Uterus (tissue), 4 donors: ENCODE measurements at places on chromosomes 13 and 19. TPM values are rescaled to one million over a fixed set of nuclear protein-coding genes. Genes with fewer than 3 reads are reported as not detected.

DNA sequence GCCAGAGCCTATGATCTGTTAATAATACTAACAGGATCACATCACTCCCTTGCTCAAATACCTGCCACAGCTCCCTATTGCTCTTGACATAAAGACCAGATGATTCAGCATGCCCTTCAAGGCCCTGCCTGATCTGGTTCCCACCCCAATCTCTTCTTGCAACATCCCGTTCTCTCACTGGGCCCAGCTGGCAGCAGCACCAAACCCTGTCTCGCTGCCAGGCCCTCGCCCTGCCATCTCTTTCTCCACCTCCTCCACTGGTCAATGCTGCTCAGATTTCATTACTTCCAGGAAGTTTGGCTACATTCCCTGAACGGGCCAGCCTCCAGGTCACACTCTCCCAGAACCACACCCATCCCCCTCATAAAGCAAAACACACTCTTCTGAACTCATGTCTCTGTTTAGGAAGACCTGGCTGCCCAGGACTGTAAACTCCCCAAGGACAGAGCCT lies 8.6 kb upstream of the BCAT2 start:
- DNase-seq = peak; percentile 88

DNA sequence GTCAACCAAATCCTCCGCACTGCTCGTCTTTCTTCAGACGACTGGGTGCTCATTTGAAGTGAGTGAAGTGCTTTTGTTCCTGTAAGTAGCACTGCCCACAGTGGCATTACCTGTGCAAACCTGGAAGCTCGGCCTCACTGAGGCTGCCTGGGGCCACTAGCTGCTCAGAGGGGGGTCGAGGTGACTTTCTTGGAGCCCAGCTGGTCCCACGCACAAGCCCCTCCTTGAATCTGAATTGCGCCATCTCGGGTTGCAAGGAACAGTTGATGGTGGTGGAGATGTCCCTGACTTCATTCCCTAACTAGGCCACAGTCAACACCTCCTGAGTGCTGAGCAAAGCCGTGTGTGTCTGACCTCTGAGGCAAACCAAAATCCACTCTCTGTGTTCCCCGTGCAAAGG lies 79.3 kb upstream of the GPR183 start:
- DNase-seq = no peak

- no peak for DNase-seq
These were observed 1.6 kb downstream of the SLC46A3 start for GRCh38 chr13:28717170-28717569.

Gene NLRP4
- total RNA-seq = not detected

DNA sequence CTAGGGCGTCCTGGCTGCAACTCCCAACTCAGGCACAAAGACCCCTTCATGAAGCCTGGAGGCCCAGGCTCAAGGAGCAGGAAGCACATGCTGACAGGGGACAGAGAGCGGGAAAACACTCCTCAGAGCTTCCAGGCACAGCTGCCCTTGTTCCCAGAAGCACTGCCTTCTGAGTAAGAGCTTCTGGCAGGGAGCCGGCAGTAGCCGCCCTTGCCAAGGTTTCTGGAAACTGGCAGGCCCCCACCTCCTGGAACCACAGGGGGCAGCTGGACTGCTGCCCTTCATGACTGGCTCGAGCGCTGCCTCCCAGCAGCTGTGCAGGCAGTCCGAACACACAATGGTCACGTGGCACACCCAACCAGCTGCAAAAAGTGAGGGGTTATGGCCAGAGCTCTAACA lies 33.6 kb upstream of the EPHX3 start:
- peak; percentile 95 for DNase-seq

- no peak for DNase-seq
These were observed 1289.4 kb downstream of the PCDH9 start for GRCh38 chr13:65940720-65941119.

Gene SH2D3A
- total RNA-seq = not detected

- DNase-seq = no peak
These were observed at the start of gene ATP8A2 for GRCh38 chr13:25371875-25372283. ATP8A2 (plus strand) TSS chr13:25371974; CDS start chr13:25372213, 239 bp downstream.
